Renal cortical epithelial cell (primary cell): ENCODE measurements at places on chromosomes 12 and 14.

DNA sequence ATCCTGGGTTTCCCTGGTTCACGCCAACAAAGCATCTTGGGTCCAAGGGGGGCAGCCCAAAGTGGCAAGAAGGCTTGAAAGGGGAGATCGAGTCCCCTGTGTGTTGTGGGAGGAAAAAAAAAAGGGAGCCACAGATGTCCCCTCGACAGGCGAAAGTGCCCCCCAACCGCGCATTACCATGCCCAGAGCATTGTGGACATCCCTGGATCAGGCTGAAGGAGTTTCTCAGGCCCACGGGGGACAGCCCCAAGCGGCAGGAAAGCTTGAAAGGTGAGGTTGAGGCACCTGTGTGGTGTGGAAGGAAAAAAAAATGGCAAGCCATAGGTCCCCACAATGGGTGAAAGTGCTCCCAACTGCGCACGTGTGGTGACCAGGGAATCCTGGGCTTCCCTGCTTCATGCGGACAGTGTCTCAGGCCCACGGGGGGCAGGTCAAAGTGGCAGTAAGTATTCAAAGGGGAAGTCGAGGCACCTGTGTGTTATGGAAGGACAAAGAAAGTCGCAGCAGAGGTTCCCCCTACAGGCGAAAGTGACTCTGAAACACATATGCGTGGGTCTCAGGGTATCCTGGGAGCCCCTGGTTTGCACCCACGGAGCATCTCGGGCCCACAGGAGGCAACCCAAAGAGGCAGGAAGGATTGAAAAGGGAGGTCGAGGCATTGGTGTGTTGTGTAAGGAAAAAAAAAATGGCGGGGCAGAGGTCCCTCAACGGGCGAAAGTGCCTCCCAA, 580.1 kb downstream of the ALG10 start:
- no peak for DNase-seq

- no peak for DNase-seq
Observed at GRCh38 chr14:104639471-104639870, 34.9 kb upstream of the TMEM179 start.

DNA sequence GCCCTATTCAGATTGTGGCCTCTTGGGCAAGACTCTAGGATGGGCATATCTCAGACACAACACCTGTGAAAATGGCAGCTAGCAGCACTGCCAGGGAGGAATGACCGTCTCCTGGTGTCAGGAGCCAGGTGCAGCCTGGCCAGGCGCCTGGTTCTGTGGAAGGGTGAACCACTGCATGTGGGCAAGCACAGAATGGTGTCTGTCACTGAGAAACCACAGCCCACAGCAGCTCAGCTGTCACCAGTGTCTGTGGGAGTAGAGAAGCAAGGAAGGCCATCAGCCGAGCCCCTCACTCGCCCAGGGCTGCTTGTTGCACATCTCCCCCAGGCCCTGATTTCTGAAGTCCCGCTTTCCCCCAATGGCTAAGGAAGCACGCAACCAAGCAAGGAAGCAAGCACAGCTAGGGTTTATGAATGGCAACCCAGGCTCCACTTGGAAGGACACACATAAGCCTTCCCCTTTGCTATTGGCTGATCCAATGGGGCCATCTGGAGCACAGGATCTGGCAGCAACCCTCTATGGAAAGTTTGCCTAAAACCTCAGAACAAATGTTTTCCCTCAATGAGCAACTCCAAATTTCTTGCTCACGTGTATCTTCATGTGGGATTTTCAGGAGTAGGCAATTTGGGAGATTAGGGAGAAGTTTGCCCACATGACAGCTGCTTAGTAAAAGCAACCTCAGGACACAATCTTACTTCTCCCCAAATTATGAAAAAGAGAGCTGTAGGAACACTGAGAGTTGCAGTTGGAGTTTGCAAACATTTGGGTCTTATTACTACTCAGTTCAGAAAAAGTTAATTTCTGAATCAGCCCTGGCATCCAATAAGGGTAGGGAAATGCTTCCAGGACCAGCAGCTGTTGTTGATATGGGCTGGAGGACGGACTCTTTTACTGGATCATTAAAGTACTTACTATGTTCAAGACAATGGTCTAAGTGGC, 44.7 kb downstream of the GPHB5 start:
- no peak for DNase-seq

DNA sequence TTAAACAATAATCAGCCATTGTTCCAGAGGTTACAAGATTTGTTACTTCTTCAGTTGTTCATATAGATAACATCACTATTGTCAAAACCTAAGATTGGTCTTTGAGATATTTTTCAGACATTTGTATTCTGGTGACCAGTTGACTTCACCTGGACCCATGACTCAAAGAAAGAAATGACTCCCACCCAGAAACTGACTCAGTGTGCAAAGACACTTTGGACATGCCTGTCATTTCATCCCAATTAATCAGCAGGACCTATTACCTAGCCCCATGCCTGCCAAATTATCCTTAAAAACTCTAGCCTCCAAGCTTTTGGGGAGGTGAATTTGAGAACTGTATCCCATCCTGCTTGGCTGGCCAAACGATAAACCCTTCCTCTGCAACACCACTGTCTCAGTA, 27.7 kb upstream of the TSPAN11 start:
- no peak for DNase-seq

GRCh38 chr12:47560415-47560814, 145.4 kb downstream of the RPAP3 start:
- no peak for DNase-seq

- DNase-seq, result no peak
Observed at GRCh38 chr12:108218921-108219320, 89.8 kb downstream of the WSCD2 start.

DNA sequence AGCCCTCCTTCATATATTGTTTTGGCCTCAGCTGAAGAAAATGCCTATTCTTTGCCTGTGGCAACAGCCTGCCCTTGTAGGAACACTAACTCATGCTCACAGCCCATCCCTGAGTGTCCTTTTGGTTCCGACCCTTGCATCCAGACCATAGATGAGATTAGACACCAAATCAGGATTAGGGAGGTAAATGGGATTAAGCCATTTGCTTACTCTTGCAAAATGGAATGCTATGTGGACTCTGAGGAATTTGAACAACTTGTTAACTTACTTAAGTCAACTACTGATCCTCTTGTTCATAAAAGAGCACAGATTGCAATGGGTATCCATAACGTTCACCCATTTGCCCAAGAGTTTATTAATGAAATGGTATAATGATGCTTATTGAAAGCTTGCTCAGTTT, 27.3 kb downstream of the TSHR start:
- DNase-seq, result no peak

DNA sequence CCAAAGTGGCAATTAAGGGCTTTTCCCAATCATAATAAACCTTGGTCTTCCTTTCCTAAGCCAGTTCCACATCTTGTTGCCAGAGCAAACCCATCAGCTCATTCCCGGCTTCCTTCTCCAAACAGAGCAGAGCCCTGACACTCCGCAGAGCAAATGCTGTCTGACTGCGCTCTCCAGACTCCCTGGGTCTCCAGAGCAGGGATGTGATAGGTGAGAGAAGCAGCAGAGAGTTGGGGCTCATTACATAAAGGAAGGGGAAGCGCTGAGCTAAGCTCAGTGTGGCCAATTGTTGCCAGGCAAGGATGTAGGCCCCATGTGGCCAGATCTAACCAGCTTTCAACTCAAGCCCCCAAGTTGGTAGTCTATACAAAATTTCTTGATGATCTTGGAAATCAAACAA, 36.2 kb upstream of the PAX9 start:
- DNase-seq, result no peak

DNA sequence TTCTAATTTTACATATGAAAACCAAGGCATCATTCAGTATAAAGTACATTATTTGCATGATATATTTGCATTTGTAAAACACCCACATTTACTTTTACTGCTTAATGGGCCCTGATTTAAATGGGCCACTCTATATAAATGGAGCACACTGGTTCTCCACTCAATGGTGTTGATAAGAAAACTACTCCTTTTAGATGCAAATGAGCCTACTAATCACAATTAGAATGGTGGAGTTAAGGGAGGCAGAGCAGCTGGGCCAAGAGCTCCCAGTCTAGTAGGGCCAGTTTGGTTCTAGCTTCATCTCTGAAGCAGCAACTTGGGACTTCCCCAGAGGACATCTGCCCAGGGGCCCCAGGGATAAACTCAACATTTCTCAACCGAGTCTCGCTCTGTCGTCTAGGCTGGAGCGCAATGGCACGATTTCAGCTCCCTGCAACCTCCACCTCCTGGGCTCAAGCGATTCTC, 120.7 kb downstream of the FOXN3 start:
- no peak for DNase-seq

GRCh38 chr12:117142094-117142493, 42.9 kb upstream of the TESC start:
- no peak for DNase-seq

GRCh38 chr14:59274991-59275391, 86.5 kb downstream of the DAAM1 start:
- DNase-seq, result peak; percentile 75
